Epithelial cell of alveolus of lung (primary cell): ENCODE measurements at places on chromosomes 4 and X. TPM values are rescaled to one million over a fixed set of nuclear protein-coding genes. Genes with fewer than 3 reads are reported as not detected.

Gene SAGE1
- not detected in 2 replicates for total RNA-seq

Gene SHISA3
- total RNA-seq, result 4.3 and 46.2 TPM in 2 replicates

Gene ZNF182
- 1.6 and 4.8 TPM in 2 replicates for total RNA-seq

Gene CT45A3
- total RNA-seq, result not detected in 2 replicates

Gene ARX
- not detected in 2 replicates for total RNA-seq

Gene FGF16
- 0.13 TPM in 1 of 2 replicates, not detected in the other for total RNA-seq

Gene MAGEB3
- total RNA-seq, result not detected in 2 replicates

Gene ITIH6
- total RNA-seq, result not detected in 2 replicates

Gene BMX
- under 0.01 TPM in 1 of 2 replicates, not detected in the other for total RNA-seq

Gene ANXA3
- 2.2 and 25.7 TPM in 2 replicates for total RNA-seq

Gene RAI2
- 0.16 and 0.78 TPM in 2 replicates for total RNA-seq

Gene AWAT2
- total RNA-seq, result not detected in 2 replicates

Gene UTP3
- 16.3 and 18.0 TPM in 2 replicates for total RNA-seq

Gene AMELX
- not detected in 2 replicates for total RNA-seq

Gene KCNE5
- total RNA-seq, result 0.52 and 0.96 TPM in 2 replicates

Gene ARAP2
- total RNA-seq, result under 0.01 and 2.6 TPM in 2 replicates

Gene SAT1
- total RNA-seq, result 174 and 545 TPM in 2 replicates

Gene WDR1
- total RNA-seq, result 94.7 and 371 TPM in 2 replicates

Gene MGAT4D
- total RNA-seq, result not detected in 2 replicates

Gene LRIT3
- under 0.01 TPM in 1 of 2 replicates, not detected in the other for total RNA-seq

Gene MAGEA2
- total RNA-seq, result not detected in 2 replicates

Gene ATP2B3
- total RNA-seq, result not detected in 2 replicates

Gene TLR1
- 0.39 TPM in 1 of 2 replicates, not detected in the other for total RNA-seq

Gene NOX1
- total RNA-seq, result not detected in 2 replicates

Gene SLC34A2
- under 0.01 TPM in 1 of 2 replicates, not detected in the other for total RNA-seq

Gene MAOB
- 0.08 and 0.39 TPM in 2 replicates for total RNA-seq

Gene CXCL3
- total RNA-seq, result 6.5 and 66.3 TPM in 2 replicates
